Stimulated activated CD8-positive, alpha-beta memory T cell treated with anti-CD3 and anti-CD28 coated beads, Interleukin-15, amount 100 ng/mL, for 24 hours (primary cell): ENCODE measurements at places on chromosomes 5 and 9.

DNA sequence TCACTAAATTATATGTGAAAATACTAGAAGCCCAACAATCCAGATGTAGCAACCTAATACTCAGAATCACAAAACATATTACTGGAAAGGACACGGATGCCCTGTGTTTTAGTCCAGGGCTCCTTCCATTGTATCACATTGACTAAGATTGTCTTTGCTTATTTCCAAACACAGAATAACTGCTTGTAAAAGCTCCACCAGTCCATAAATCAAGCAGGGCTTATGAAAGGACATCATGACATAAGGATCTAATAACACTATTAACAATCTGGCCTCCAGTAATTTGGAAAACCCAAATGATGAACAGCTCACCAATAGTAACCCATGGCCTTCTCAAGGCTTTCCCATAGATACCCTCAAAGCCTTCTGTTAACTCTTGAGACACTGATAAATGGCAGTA, 39.8 kb downstream of the WDR41 start:
- DNase-seq: no peak

DNA sequence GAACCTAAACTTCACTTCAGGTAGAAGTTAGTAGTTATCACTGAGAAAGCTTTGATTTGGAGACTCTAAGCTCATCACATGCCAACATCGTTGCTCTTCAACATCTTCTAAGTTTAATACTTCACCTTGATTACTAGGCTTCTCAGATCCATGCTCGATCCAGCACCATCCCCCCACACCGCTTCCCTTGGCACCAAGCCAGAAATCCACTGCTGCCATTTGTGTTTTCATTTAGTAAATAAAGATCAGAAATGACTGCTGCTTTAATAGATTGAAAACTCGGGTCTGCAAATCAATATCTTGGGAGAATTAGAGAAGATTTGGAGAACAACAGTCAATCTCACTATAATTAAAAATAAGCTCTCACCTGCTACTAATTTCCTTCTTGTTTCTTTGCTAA, 214.7 kb upstream of the NR4A3 start:
- DNase-seq: no peak

- DNase-seq: no peak
Measured at GRCh38 chr5:92309336-92309991, 926.3 kb upstream of the ARRDC3 start.

DNA sequence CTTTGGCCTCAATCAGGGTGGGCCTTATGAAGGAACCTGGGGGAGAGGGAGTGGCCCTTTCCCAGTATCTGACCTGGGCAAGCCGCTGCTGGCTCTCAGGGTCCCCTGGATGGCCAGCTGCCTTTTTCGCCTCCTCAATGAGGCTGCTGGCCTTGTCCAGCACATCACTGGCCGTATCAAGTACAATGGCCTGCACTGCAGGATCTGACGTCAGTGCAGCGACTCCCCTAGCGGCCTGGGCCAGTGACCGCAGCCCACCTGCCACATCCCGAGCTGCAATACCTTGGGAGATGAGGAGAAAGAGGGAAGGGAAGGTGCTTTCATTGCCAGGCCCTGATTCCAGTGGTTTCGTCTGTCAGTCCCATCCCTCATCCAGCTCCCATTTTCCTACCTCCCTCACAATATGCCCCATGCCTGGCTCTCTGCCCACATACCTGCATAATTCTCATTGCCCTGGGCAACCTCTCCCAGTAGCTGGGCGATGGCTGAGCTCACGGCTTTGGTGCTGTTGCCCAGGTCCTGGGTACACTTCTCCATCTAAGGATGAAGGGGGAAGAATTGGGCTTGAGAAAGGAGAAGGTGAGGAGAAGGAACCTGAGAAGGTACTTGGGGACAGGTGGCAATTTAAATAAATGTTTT, 19.1 kb downstream of the TLN1 start:
- no peak for DNase-seq

GRCh38 chr5:17233488-17233887, 16.1 kb downstream of the BASP1 start:
- DNase-seq: no peak

DNA sequence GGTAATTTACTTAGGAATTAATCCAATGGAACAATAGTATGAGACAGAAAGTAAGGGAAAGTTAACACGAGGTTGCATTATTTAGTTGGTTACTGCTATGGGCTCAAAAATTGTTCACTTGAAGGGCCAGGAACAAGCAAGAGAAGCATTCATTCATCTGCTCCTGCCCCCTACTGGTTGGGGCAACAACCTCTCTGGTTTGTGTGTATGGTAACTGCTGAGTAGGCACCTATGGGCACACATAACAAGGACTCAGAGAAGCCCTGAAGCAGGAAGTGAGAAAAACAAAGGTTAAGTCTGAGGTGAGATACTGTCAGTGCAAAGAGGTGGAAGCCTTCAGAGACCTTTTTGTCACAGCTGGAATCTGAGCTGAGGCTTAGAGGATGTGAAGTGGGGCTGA, 34.4 kb upstream of the RANBP6 start:
- DNase-seq: no peak

- no peak for DNase-seq
Measured at GRCh38 chr9:111843971-111844370, 49.2 kb upstream of the SHOC1 start.

DNA sequence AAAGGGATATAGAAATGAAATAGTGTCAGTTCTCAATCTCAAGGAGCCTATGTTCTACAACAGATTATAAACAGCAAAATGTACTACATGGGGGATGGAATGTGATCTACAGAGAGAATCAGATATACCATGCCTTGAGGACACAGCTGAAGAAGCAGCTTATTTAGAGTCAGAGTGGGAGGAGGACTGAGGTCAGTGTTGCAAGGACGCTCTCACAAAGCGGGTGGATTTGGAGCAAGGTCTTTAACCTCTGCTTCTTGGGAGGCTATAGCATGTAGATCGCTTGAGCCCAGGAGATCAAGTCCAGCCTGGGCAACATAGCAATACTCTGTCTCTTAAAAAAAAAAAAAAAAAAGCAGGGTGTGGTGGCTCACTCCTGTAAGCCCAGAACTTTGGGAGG, 32.8 kb upstream of the PLIN2 start:
- DNase-seq: no peak

DNA sequence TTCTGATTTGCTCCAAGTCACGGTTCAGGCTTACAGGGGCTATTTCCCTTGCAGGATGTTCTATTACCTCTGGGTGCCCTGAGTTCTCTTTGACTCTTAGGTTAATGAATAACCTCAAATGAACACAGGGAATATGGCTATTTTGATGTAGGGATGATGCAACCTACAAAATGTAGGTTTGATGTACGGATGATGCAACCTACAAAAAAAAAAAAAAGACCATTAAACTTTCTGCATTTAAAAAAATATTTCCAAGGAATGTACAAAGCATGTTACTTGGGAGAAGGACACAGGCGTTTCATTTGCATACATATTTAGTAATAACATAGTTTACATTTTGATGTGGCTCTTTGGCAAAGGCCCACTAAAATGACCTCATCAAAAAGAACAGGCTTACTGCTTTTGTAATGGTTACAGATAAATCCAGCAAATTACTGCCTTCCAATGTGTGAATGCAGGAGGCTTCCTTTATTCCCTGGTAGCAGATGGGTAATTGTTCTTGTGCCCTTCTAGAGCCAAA, 36.3 kb downstream of the ZNF474 start:
- DNase-seq: no peak

- DNase-seq: no peak
Measured at GRCh38 chr5:111960476-111961215, 203.7 kb upstream of the NREP start.

- DNase-seq: no peak
Measured at GRCh38 chr5:18243846-18244245, 609.6 kb downstream of the TAF11L14 start.

DNA sequence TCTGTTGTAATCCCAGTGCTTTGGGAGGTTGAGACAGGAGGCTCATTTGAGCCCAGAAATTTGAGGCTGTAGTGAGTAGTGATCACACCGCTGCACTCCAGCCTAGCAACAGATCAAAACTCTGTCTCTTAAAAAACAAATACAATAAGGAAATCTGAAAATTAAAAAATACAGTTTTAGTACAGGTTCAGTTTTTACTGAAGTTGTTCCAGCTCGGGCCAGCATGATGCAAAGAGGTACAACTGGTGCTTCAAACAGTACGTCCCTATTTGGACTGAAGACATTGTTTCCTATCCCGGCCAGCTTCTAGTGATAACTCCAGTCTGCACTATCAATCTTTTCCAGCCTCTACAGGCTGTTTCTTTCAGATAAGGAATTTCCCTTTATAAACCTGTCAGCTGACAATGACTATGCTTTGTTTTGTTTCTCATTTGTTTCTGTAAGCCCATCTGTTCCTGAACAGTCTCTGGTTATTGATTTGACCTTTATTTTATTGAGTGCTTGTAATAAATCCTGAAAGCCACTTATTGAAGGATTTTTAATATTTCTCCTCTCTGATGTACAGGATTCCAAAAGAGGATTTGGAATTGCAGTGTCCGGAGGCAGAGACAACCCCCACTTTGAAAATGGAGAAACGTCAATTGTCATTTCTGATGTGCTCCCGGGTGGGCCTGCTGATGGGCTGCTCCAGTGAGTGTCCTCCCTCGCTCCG, 41.9 kb downstream of the TJP2 start:
- DNase-seq: no peak

- DNase-seq: no peak
Measured at GRCh38 chr9:134659688-134660131, 18.1 kb downstream of the COL5A1 start.

DNA sequence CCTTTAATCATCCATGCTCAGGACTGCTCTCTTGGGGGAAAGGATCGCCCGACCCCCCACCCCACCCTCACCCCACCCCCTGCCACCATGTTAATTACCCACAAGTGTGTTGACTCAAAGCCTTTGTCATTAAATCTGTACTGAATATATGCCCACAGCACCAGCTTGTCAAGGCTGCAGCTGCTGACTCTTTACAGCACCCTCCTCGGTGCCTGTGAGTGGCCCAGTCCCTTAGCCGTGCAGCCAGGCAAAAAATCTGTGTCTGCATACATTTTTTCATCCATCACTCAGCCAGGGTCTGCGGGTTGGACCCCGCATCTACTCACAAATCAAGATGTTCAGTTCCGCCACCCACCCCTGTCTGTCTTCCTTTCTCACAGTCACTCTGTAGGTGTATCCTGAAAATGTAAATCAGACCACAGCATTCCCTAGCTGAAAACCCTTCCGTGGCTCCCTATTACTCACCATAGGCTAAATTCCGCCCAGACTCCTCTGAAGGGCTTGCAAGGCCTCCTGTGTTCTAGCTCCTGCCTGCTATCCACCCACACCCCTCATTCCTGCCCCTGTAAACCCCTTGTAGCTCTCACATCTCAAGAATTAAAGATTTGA, 53.7 kb upstream of the KCNIP1 start:
- no peak for DNase-seq

GRCh38 chr5:33810491-33811120, 81.2 kb downstream of the ADAMTS12 start:
- DNase-seq: no peak
